ENCODE measurements at places on chromosomes 1 and 21.

GRCh38 chr1:149977345-149977744, 33.2 kb downstream of the OTUD7B start:
- DNase-seq: no peak

DNA sequence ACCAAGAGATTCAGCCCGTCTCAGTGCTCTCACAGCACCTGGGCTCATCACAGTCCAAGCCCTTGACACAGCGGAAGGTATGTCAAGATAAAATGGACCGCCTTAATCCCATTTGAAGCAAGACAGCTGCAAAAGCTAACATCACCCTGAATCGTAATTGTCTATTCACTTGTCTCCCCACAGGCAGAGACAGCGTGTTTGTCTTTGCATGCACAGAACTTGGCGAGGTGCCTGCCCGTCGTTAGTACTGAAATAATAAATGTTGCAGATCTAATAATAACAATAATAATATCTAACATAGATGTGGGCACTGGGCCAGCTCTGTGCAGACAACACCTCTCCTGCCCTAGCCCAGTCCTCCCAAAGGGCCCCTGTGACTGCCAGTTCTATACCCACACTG, 271.7 kb downstream of the NPHP4 start:
- no peak for DNase-seq

GRCh38 chr1:175536369-175536768, 207.0 kb downstream of the TNR start:
- DNase-seq: no peak

GRCh38 chr1:42915456-42915855, 43.2 kb downstream of the SLC2A1 start:
- no peak for DNase-seq

GRCh38 chr1:177755851-177756560, 213.9 kb downstream of the SEC16B start:
- DNase-seq: no peak

- no peak for DNase-seq
These were observed 397.8 kb upstream of the USP24 start for GRCh38 chr1:55612988-55613387.

DNA sequence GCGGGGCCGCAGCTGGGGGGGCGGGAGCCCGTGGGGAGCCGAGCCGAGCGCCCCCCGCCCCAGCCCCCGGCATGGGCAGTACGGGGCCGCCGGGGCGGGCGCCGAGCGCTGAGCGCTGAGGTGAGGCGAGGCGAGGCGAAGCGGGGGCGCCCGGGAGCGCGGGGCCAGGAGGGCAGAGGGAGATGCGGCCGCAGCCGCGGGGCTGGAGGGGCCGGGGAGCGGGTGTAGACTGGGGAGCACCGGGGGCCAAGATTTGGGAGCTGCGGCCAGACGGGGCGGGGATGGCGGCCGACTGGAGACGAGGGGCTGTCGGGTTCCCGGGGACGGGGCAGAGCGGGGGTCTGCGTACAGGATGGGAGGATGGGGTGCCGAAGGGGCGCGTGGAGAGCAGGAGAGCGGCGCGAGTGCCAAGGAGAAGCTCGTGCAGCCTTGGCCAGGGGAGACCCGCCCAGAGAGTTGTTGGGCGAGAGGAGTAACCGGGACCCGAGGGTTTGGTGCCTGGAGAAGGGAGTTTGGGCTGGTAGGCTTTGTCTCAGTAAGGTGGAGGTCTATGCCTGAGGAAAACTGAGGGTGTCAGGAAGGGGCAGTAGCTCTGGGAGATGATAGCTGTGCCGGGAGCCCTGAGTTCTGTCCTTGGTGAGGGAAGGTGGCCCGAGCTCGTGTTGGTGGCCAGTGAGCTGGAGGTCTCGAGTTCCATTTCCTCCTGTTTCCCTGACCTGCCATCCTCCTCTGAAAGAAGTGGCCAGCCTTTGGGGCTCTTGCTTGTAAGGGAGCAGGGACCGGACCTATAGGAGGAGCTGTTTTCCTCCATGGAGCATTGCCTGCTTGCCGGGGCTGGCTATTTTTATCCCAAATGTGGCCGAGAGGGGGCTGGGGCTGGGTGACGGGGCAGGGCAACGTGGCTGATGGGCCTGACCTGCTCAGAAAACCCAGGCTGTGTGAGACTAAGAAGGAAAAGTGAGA, 539 bp downstream of the ATP8B2 start:
- DNase-seq: peak; percentile 36

GRCh38 chr1:17239420-17239819, 9.5 kb upstream of the PADI3 start:
- DNase-seq: peak; percentile 6

DNA sequence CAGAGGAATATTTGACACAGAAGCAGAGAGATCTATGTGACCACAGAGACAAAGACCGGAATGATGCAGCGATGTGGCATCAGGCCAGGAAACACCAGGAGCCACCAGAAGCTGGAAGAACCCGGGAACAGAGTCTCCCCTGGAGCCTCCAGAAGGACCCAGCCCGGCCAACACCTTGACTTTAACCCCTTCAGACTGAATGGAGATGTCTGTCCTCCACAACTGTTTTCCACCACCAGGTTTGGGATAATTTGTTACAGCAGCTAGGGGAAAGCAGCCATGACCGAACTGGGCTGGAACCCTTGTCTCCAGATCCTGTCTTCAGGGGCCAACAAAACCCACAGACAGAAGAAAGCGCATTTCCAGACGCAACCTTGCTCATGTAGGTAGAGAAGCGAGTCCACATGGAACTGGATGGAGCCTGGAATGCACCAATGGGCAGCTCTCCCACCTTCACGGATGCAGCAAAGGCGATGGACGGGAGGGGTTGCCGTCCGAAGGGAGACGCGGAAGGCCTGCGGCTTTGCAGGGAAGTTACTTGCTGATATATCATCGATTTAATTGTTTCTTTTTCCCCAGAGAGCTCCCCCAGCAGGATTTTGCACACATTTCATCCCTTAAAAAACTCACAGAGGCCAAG, 396.6 kb downstream of the NPHP4 start:
- DNase-seq: no peak

GRCh38 chr1:167433884-167434283, 84.4 kb downstream of the CD247 start:
- DNase-seq: no peak

DNA sequence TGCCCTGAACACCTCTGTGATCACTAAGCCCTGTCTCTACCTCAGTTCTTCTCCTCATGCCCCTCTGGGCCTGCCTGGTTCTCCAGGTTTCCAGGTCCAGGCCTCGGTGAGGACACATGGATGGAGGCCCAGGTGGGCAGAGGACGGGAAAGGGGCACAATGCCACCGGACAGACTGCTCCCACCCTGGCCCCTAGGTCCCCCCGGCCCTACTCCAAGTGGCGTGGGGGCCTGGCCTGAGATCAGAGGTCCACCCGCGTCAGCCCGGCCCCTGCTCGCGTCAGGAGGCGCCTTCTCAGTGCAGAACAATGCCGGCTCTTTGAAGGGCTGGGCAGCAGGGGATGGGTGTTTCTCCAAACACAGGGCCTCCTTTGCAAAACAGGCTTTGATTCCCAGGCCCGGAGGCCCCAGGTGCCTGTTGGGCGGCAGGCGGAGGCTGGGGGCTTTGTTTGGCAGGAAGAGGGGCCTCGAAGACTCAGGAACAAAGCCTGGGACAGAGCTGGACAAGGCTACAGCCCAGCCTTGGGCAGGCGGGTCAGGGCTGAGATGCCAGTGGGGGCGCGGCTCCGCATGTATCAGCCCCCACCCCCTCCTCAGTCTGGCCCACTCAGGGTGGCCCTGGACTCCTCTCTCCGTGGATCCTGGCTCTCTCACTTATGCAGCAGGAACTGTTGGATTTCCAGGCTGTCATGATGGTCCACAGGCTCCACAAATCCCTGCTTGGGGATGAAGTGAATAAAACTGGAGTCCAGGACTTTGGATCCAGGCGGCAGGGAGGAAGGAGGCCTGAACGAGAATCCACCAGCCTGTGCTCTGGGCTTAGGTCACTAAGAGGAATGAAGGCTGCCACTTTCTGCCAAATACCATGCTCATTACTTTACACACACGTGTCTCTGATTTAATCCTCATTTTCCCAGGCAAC, 77.4 kb upstream of the SLC2A1 start:
- no peak for DNase-seq

DNA sequence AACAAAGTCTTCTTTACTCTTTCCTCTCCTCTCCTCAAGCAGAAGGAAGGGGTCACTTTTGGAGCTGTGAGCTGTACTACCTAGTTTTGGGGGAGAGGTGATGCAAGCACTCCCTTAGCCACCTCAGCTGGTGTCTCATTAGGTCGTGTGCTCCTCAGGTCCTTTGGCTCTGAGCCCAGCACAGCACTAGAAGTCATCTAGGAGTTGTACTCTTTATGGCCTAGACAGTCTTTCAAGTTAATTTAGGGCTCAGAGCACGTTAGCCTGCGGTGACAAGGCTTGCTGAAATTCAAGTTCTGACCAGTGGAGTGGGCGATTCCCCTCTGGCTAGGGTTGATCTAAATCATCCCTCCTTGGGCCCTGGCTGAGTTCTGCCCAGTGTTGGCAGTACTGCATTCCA, 48.0 kb upstream of the WDR26 start:
- DNase-seq: no peak

DNA sequence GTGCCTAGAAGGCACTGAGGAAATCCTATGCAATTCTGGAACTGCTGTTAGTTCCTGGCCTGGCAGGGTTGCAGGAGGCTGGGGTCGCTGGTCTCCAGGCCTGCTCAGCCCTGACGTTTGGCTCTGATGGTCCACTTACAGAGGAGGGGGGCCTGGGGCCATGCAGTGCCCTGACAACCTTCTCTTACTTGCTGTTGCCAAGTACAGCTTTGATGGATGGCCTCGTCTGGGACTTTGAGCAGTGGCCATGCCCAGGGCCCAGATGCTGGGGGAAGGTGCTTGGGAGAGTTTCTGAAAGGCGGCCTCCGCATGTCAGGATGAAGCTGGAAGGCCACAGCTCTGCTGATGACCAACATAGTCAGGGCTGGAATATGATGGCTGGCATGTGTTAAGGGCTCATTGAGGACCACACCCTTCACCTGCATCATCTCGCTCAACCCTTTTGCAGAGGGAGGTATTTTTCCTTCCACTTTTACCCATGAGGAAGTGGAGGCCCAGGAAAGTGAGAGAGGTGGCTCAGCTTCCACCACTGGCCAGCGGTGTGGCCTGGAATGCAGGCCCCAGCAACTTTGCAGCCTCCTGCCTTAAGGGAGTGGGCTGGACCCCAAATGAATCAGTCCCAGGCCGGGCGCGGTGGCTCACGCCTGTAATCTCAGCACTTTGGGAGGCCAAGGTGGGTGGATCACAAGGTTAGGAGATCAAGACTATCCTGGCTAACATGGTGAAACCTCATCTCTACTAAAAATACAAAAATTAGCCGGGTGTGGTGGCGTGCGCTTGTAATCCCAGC, 34.7 kb upstream of the LRRC3 start:
- DNase-seq: no peak

GRCh38 chr1:46818591-46818990, 19.7 kb downstream of the CYP4B1 start:
- no peak for DNase-seq

DNA sequence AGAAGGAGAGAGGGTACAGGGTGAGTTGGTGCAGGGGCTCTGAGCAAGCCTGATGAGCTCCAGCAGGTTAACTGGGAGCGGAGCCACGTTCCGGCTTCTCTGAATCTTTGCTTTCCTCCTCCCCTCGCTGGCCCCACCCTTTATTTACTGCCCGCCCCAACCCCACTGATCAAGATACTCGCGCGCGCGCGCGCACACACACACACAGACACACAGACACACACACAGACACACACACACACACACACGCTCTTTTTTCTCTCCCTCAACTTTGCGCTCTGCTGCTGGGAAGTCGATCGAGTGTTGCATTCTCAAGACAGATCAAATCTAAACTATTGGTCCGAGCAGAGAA, at the start of gene GRIK1:
Gene GRIK1 (minus strand): TSS at position 73 of the 352 bp plus-strand sequence.
- DNase-seq: no peak

DNA sequence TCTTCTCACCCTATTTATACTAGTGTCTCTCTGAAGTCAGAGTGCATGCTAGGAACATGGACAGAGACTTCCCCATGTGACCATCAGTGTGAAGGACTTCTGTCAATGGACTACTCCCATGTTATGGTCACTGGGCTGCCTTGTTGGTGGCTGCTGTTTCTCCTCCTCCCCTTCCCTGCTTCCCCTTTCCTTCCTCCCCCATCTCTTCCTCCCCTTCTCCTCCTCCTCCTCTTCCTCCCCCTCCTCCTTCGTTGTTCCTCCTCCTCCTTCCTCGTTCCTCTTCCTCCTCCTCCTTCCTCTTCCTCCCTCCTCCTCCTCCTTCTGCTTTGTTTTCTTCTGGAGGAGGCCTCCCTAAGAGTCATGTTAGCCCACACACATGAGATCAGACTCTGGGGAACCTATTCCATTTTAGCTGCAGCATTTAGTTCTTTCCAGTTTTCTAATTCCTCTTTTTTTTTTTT, 35.8 kb downstream of the IER5 start:
- DNase-seq: no peak

GRCh38 chr1:232291261-232291660, 338.7 kb downstream of the SIPA1L2 start:
- no peak for DNase-seq
